ENCODE measurements at places on chromosomes 2 and 18.

DNA sequence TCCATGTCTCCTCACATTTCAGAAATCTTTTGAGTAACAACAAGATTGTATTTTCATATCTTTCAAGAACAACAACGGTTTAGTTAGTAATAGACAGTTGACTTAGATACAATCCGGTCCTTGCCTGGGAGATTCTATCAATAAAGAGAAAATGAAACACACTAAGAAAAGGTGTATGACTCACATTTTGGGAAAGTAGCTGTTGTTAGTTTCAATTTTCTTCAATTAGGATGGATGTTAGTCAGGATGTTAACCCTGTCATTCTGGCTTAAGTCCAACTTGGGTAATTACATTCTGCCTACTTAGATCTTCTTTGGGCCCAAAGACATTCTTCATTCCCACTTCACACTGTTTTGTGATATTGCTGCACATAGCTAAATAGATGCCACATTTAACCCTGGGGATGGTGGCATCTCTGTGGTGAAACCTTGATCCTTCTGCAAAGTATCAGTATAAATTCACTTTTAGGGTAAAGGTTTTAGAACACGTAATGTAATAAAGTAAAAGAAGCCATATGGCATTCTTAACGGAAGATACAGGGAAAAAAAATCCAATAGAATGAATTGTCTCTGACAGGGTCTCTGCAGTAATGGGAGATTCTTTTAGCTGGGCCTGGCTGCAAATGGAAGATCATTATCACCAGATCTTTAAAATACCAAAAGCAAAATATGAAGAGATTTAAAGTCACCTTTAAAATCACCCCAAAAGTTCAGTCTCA, 365.5 kb downstream of the FIGN start:
- no peaks in the 10 kb centered on the region for H3K36me3 ChIP-seq
- H3K27me3 ChIP-seq, result no peaks in the 10 kb centered on the region
- no peak for DNase-seq
- H3K27ac ChIP-seq, result no peak overlapping the region
- H3K4me1 ChIP-seq, result no peaks in the 10 kb centered on the region

GRCh38 chr2:240435948-240436682, 652 bp downstream of the GPC1 start:
- H3K27me3 ChIP-seq, result peaks cover 16% of the 10 kb centered on the region
- no peak overlapping the region for H3K27ac ChIP-seq
- DNase-seq, result no peak
- H3K4me3 ChIP-seq, result no peak overlapping the region
- H3K36me3 ChIP-seq, result no peaks in the 10 kb centered on the region
- peaks cover 5% of the 10 kb centered on the region for H3K4me1 ChIP-seq

- H3K4me3 ChIP-seq, result no peak overlapping the region
- DNase-seq, result no peak
- peaks cover 16% of the 10 kb centered on the region for H3K4me1 ChIP-seq
Measured at GRCh38 chr2:239163688-239164334, 237.0 kb downstream of the HDAC4 start.

GRCh38 chr2:237062585-237062984, 23.1 kb upstream of the COPS8 start:
- no peak overlapping the region for H3K27ac ChIP-seq
- DNase-seq, result no peak
- H3K36me3 ChIP-seq, result no peaks in the 10 kb centered on the region
- H3K4me3 ChIP-seq, result no peak overlapping the region

- H3K27ac ChIP-seq, result no peak overlapping the region
- H3K4me1 ChIP-seq, result peaks cover 9% of the 10 kb centered on the region
- no peaks in the 10 kb centered on the region for H3K27me3 ChIP-seq
- no peaks in the 10 kb centered on the region for H3K36me3 ChIP-seq
Measured at GRCh38 chr2:25972049-25972823, 10.1 kb downstream of the KIF3C start.

DNA sequence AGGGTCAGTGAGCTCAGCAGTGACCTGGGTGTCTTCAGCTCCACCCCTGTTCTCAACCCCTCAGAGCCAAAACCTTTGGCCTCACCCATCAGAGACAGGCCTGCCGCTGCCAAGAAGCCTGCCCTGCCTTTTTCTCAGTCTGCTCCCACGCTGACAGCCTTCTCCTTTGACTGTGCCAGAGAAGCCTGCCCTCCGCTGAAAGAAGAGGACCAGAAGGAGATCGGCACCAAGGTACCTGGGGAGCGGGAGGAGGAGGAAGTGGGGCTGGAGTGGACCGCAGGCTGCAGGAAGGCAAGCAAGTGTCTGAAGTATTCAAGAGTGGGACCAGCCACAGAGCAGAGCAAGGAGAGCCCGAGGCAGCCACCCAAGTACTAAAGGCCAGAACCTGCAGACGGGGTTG, 33.2 kb downstream of the TOGARAM2 start:
- peak overlapping the region; percentile 90 for H3K4me3 ChIP-seq
- H3K36me3 ChIP-seq, result peaks cover 11% of the 10 kb centered on the region
- DNase-seq, result no peak
- no peaks in the 10 kb centered on the region for H3K27me3 ChIP-seq
